ENCODE measurements at places on chromosomes 5 and 9.

DNA sequence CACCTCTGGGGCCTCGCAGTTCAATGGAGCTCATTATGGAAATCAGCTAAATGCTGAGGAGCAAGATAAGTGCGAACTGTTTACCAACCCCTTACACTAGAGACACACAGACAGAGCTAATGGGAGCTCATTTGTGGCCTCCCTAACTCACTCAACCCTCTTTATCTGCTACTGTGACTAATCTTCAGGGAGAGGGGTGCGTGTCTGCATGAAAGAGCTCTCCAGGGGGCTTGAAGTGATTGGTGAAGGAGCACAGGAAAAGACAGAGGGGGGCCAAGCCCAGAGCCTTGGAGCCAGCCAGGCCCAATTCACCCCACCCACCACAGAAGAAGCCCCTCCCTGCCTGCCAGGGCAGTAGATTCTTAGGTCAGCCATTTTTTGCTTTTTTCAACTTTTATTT, 466.8 kb upstream of the BRINP1 start:
- DNase-seq, result no peak

- no peak for DNase-seq
These were observed 173.3 kb downstream of the TARS1 start for GRCh38 chr5:33614039-33614438.

GRCh38 chr5:122145906-122146305, 16.6 kb downstream of the ZNF474 start:
- no peak for DNase-seq

GRCh38 chr9:130824643-130825350, 10.3 kb upstream of the ABL1 start:
- DNase-seq, result no peak

- DNase-seq, result no peak
These were observed 55.8 kb downstream of the PDCD1LG2 start for GRCh38 chr9:5566054-5566618.

GRCh38 chr9:3059781-3060468, 216.0 kb upstream of the PUM3 start:
- no peak for DNase-seq

GRCh38 chr9:127828262-127829031, 25.8 kb downstream of the FPGS start:
- peak; percentile 56 for DNase-seq

DNA sequence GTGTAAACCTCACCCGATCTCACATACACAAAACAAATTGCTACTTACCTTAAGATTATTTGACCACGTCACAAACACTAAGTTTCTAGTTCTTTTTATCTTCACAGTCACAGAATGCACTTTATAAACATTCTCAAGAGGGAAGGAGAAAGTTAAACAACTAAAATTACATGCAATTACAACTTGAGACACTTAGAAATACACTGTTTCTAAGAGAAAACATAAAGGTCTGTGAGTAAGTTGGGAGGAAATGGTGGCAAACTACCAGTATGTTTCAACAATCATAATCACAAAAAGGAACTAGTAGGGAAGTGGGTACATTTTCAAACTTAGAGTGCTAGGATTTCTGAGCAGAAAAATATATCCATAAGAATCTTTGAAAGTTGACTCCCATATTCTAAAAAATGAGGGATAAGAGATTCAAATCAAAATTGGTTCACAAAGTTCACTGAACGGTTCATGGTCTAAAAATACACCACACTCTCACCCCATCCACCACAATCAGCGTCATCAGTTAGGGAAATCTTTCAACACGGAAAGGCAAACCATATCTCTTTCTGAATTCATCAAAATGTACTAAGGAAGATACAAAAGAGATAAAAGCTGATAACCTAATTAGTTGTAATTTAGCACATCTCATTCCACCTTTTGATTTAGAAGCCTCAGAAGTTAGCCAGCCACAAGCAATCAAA, 182.6 kb downstream of the BNC2 start:
- no peak for DNase-seq

DNA sequence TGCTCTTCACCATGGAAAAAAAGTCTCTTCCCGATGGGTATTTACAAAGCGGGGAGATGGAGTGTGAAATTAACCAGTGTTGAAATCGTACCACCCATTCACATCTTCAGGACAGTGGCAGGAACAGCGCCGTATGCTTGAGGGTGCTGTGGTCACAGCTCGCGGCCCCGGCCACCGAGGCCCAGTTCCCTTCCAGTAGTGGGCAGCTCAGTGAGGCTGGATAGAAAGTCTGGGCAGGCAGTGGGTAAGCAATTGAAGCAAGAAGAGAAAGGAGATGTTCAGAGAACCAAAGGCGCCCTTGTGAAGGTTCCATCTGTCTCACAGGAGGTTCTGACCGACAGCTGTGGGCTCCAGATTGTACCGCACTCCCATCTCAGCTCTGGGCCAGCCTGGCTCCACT, 59.1 kb downstream of the SECISBP2 start:
- no peak for DNase-seq

- DNase-seq, result no peak
These were observed 293.0 kb downstream of the ZNF608 start for GRCh38 chr5:124453221-124454051.

DNA sequence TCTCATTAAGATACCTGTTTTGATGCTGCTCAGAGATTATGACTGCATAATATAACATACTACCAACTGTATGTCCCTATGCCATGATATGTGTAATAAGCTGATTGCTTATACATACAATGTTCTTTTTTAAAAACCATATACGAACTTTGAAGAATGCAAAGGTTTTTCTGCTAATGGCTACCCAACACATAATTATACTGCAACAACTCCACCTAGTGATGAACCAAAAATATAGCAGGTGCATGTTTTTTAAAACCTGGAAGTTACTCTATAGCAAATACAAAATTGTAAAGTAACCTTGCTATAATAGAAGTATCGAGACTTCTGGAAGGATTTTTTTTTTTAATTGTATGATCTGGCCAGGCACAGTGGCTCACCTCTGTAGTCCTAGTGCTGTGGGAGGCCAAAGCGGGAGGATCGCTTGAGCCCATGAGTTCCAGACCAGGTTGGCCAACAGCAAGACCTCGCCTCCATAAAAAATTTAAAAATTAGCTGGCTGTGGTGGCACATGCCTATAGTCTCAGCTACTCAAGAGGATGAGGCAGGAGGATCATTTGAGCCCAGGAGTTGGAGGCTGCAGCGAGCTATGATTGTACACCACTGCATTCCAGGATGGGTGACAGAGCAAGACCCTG, 49.1 kb downstream of the HOMER1 start:
- DNase-seq, result peak; percentile 20

DNA sequence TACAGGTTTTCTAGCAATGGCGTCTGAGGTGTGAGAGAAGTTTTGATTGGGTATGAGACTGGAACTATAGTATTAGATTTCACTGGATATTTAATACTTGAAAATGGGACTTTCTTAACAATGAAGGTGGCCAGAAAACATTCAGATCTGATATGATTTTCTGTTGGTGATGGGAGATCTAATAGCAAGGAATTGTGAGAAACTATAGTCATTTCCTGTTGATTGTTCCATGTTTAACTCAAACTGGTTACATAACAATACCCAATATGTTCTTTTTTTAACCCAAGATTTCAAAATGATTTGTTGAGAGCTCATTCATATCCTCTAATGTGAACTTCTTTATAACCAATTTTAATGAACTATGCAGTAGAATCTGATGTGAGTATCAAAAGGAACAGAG, 793.2 kb upstream of the RGMB start:
- no peak for DNase-seq

DNA sequence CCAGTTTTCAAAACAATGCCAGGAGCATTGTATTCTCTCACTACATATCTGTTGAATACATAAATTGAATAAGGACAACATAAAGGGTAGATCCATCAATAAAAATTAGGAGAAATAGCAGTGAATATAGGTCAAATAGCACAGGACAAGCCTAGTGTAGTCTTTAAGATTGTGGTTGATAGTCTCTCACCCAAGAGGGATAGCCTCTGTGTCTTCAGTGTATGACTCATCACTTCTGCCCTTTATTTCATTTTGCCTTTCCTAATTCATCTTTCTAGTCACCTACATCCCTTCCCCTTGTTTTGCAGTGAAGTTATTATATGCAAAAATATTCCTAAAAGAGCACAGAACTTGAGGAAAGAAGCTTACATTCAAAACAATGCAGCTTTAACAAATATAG, 335.0 kb upstream of the TUSC1 start:
- DNase-seq, result no peak

DNA sequence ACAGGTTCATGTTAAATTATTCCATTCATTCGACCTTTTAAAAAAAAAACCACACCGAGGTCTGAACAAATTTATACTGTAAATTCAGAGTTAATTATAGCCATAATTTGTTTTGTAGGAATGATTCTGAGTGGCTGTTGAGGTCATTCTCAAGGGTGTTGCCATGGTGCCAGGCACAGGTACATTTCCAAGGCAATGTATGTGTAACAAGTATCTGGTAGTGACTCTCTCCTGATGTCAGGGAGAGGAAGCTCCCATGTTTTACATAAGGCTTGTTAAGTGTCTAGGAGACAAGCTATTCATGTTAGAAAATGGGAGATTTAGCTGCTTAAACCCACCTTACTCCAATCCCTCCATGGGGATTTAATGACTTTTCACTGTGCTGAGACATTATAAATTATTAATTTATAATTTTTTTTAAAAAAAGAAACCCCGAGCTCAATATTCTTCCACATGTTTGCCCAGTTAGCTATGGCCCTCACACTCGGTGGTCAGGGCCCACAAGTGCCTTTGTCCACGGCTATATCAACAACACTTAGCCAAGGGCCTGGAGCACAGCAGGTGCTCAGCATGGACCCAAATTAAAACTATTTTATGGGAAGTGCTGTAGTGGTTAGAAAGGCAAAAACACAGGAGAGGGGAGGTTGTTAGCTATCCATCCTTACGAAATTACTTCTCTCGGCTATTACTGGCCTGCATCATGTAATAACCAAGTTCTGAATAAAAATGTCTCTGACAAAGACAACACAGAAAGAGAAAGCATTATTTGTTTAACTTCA, 154.6 kb upstream of the GNA14 start:
- no peak for DNase-seq

- no peak for DNase-seq
These were observed 38.9 kb downstream of the ADAMTS16 start for GRCh38 chr5:5179079-5179478.

GRCh38 chr5:88702332-88702731, 180.7 kb downstream of the MEF2C start:
- DNase-seq, result no peak

DNA sequence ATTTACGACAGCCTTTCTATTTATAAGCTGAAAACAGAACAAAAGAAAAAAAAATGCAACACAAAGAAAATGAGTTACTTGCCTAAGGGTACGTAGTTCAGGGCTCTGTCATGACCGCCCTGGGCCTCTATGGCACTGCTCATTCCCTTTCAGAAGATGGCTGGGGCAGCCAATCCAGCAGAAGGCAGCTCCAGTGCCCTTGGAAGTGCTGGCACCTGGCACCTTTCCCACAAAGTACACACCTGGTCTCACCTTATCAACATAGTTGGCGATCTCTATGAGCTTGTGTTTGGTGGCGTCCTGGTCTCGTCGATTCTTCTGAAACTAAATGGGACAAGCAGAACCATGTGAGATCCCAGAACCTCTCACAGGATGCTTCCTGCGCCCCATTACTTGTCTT, 53.2 kb downstream of the NIPAL4 start:
- no peak for DNase-seq

DNA sequence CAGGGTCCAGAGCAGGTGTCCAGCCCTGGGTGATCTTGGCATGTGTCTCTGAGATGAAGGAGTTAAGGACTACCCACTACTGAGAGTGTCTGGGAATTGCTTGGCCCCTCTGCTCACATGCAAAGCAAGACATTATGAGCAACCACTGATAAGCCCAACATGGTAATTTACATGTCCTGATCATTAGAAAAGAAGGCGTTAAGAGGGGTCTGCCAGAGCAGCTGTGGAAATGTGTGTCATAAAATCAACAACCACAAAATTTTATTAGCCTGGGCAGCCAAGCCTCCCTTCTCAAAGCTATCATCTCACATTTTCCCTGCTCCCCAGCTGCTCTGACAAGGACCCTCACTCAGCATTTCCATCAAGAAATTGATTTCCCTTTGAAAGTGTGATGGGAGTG, 351.0 kb downstream of the SPOCK1 start:
- no peak for DNase-seq

GRCh38 chr5:149732324-149733128, 2.4 kb downstream of the PPARGC1B start:
- DNase-seq, result no peak

DNA sequence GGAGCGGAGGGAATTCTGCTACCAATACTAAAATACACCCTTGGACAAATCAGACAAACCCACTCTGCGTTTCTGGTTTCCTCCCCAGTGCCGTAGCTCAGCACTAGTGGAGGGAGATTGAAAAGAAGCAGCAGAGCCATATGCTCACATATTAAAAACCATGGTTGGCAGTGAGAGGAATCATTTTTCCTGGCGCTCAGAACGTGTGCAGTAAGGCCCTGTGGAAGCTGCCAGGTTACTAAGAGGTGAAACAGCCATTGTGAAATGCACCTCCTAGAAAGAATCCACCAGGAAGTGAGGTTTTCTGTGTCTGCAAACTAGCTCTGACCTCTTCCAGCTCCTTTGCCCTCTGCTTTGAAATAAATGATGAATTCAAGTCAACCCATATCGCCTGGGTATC, 177.2 kb downstream of the ERCC6L2 start:
- no peak for DNase-seq

- DNase-seq, result no peak
These were observed 204.3 kb downstream of the PIK3R1 start for GRCh38 chr5:68419637-68420452.

- no peak for DNase-seq
These were observed 9.7 kb downstream of the CNTFR start for GRCh38 chr9:34579808-34580163.

- no peak for DNase-seq
These were observed 29.4 kb downstream of the SYK start for GRCh38 chr9:90830977-90831376.

DNA sequence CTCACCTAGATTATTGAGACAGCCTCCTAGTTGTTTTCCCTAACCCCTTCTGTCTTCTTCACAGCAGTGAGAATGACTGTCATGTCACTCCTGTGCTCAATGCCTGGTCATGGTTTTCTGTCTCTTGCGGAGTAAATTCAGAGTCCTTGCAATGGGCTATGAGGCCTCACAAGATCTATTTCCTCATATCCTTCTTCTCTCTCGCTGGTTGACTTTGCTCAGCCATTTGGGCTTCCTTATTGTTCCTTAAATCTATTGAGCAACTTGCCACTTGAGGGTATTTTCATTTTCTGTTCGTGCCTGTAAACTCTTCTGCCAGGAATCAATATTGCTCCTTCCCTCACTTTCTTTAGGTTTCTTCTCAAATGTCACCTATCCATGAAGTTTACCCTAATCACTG, 9.0 kb downstream of the PPP3R2 start:
- DNase-seq, result peak; percentile 25

Measured in Ammon's horn (tissue), 1 donor.